ENCODE measurements at places on chromosomes 4 and X. TPM values are rescaled to one million over a fixed set of nuclear protein-coding genes. Genes with fewer than 3 reads are reported as not detected.

Gene FAM236B
- not detected for total RNA-seq

Gene TLR1
- 25.2 TPM for total RNA-seq

Gene DEFB131A
- not detected for total RNA-seq

Gene UGT2B17
- not detected for total RNA-seq

Gene ATP7A
- total RNA-seq = 6.6 TPM

Gene BBS7
- 31.6 TPM for total RNA-seq

Gene PRPS1
- 74.9 TPM for total RNA-seq

Gene MMGT1
- 21.0 TPM for total RNA-seq

Gene SORCS2
- total RNA-seq = 11.0 TPM

Gene PROM1
- total RNA-seq = 61.6 TPM

Gene CXCL11
- 1.2 TPM for total RNA-seq

Gene ARHGEF38
- total RNA-seq = 0.69 TPM

Gene ENOX2
- 15.1 TPM for total RNA-seq

Gene MAGEB17
- not detected for total RNA-seq

Gene WWC2
- 221 TPM for total RNA-seq

Gene KIF4A
- total RNA-seq = 6.6 TPM

Gene GPRIN3
- total RNA-seq = 3.5 TPM

Gene PGAM4
- total RNA-seq = not detected

Gene ZNF157
- total RNA-seq = 0.17 TPM
